ENCODE measurements at places on chromosomes 3 and 15.

DNA sequence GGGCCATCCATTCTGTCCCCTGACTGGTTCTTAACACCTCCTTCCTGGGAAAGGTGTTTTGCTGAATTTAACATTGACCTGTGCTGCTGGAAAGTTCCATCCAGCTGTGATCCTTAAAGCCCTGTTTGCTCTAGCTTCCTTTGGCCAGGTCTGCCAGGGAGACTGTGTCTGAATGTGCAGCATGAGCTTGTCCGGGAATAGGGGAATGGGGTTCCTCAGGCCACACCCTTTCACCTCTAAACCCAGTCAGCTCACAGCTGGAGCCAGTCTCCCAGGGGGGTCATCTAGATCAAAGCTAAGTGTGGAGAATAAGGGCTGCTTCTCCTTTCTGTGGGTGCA, 174.3 kb downstream of the CHDH start:
- DNase-seq, result no peak

DNA sequence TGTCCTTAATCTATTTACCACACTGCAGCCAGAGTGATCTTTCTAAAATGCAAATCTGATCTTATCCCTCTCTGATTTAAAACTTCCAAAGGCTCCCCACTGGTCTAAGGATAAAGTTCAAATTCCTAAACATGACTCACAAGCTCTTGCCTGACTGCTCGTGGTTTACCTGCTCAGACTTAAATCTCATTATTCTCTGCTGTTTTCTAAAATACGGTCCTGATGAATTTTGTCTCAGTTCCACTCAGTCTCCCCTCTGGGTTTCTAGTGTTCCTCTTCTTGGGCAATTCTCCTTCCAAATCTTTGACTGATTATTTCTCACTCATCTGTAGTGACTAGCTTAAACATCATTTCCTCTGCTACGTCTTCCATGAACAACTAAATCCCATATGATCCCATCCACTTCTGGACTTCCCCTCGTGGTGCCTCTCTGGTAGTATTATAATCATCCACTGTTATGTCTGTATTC, 108.3 kb downstream of the P3H2 start:
- DNase-seq, result no peak

DNA sequence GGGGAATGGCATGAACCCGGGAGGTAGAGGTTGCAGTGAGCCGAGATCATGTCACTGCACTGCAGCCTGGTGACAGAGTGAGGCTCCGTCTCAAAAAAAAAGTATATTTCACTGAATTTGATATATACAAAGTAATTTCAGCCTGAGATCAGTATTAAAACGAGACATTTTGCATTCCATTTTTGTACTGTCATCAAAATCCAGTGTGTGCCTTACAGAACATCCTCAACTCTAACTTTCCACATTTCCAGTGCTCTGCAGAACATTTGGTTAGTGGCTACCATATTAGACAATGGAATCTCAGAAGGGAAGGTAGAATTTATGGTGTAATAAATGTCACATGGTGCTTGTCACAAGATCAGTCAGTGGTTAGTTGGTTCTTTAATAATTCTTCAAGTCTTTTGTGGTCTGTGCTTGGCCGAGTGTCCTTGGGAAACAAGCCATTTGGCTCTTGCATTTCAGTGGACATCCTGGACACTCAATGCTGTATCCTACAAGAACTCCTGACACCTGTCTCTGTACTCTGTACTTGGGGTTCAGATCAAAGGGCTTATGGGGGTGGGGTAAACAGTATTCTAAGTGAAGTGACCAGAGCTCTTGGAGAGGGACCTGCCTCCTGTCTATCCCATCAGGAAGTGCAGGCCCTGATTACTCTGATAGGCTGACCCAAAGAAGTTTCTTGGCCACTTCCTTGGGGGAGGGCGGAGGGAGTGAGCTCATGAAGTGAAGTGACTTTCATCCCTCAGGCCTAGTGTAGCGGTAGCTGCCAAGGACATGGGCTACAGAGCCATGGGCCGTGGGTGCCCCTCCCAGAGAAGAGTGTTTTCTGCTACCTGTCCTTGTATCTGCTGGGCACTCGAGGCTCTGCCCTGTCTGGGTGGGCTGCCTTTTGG, 3.7 kb downstream of the ACVR2B start:
- DNase-seq, result no peak

DNA sequence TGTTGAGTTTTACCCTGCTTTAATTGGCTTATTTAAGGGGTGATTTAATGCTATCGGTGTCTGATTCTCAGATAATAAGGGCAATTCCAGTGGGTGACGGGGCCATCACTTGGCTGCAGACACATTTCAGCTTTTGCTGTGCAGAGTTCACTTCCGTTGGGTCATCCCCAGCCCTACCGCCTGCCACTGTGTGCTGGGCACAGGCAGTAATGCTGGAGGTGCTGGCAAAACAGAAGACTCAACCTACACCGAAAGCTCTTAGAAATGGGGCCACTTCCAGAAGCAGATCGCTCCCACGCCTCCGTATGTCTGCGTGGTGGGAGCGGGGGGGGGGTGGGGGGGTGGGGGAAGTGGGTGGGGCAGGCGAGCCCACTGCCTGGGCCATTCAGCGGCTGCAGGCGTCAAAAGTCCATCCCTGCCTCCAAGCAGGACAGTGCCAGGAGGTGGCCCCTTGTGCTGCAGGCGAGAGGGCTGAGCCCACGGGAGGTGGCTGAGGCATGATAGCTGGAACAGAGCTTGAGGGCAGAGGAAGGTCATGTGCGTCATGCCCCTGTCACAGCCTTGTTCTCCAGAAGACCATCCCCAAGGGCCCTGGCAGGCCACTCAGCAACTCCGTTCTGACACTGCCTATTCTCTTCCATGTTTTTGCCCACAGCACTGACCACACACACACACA, 128.3 kb downstream of the ATP10A start:
- no peak for DNase-seq

- no peak for DNase-seq
Observed at GRCh38 chr3:79245284-79246138, 522.3 kb downstream of the ROBO1 start.

DNA sequence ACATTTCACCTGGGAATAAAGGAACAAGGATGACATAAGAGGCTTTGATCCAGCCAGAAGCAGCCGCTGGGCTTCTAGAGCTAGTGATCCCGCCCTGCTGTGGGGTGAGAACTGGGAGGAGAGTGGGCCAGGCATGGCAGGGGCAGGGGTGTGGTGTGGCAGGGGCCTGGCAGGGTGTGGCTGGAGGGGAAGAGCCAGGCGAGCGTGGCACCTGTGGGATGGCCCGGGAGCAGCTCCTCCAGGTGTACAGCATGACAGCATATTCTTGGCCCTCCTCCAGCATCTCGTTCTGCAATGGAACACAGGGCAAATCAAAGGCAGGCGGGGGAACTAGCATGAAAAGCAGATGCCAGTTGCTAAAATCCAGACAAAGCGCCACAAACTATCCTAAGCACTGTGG, 35.5 kb downstream of the CYFIP1 start:
- no peak for DNase-seq

DNA sequence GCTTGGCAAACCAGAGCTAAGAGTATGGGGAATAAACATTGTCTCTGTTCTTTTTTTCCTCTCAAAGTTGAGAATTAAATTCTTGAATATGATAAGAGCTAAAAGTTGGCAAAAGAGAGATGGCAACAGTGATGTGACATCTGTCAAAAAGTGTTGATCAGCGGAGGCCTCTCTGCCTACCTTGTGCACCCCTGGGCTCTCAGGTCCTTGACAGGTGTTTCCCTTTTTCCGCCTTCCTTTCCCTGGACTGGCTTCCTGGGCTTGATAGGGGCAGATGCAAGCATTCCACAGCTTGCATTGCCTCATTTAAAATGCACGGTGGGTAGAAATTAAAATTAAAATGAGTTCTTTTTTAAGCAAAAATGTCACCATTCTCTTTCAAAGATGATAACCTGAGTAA, 84.2 kb downstream of the NSUN3 start:
- DNase-seq, result no peak

- no peak for DNase-seq
Observed at GRCh38 chr15:75532413-75533250, 46.5 kb downstream of the PTPN9 start.

DNA sequence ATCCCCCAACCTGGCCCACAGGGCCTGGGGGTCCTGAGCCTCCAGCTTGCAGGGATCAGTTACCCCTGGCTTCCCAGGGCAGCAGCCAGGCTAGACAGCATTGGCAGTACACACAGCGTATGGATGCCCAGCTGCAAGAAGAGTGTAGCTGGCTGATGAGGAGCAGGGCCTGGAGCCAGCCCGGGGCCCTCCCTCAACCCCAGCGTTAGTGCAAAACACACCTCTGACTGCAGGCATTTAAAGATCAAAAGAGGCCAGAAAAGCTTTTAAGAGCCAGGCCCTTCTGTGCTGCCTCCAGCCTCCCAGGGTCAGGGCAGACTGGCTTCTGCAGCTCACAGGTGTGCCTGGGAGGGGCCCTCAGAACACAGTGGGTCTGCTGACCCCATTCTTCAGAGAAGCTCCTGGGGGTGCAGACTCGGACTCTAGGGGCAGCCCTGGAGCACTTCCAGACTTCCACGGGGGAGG, 110.6 kb downstream of the ETFA start:
- no peak for DNase-seq

GRCh38 chr3:67389176-67389575, 265.2 kb downstream of the SUCLG2 start:
- DNase-seq, result no peak

- no peak for DNase-seq
Observed at GRCh38 chr3:170387950-170388349, 30.4 kb downstream of the SKIL start.

DNA sequence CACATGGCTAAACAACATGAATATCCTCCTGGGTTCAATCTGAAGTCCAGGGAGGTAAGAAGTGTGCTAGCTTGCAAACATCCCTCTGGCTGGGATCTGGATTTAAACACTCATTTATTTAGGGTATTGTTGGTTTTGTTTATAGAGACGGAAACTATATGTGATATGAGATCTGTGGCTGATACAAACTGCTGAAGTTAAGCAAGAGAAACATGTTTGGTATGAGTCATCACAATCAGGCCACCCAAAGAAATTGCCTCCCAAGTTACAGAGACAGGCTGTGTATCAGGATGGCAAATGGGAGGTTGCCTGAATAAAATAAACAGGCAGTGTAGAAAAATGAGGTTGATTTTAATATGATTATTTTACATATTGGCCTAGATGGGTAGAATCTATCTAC, 562.1 kb downstream of the IGSF11 start:
- DNase-seq, result no peak

DNA sequence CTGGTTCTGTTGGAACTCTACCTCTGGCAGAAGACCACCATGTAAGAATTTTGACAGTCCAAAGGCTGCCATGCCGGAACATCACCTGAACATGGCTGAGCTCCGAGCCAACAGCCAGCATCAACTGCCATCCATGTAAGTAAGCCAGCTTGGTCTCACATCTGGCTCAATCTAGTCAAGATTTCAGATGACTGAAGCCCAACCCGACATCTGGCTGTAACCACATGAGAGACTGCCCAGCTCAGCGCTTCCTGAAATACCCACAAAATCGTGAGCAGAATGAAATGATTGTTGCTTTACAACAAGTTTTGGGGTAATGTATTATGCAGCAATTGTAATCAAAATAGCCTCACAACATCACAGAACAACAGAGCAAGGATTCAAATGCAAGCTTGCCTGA, 32.9 kb downstream of the GHSR start:
- no peak for DNase-seq

DNA sequence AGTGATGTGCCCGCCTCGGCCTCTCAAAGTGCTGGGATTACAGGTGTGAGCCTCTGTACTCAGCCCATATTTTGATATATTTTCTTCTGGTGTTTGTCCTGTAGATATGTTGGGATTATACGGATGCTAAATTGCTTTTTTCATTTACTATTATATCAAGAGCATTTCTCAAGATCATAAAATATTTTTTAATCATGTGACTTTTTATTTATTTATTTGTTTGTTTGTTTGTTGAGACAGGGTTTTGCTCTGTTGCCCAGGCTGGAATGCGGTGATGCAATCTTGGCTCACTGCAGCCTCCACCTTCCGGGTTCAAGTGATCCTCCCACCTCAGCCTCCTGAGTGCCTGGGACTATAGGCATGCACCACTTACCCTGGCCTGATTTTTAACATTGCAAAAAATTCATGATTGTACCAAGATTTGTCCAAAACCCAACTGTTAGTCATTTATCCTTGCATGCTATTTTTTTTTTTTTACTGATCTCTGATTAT, 2.7 kb upstream of the PXK start:
- DNase-seq, result no peak

GRCh38 chr15:37086521-37086920, 13.8 kb downstream of the MEIS2 start:
- no peak for DNase-seq

DNA sequence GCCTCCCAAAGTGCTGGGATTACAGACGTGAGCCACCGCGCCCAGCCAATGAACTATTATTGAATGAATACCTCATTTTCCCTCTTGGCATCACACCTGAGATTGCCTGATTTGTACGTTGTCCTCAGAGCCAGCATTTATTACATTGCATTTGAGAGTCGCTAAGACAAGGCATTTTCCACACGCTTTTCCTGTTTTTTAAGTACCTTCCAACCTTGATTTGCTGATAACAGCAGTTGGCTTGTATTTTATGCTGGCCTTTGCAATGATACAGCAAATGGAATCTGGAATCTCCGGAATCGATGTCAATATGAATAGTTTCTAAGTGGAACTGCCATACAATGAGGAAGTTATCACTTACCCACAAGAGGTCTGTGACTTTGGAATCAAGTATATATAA, 15.7 kb upstream of the CNBP start:
- DNase-seq, result no peak

DNA sequence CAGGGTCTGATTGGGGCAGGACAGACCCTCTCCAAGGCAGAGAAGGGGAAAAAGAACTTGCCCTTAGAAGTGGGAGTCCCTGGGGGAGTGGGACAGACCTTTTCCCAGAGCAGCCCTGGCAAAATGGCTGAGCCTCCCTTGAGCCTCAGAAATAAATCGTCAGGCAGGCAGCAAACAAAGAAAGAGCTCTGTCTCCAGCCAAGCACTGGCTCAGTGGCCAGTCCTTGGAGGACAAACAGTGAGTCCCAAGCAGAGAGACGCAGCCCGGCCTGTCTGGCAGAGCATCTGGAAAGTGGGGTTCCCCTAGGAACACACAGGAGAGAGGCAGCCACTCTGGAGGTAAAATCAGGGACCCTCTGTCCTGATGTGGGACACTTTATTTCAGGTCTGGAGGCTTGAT, 1.8 kb downstream of the SLC6A1 start:
- DNase-seq, result no peak

DNA sequence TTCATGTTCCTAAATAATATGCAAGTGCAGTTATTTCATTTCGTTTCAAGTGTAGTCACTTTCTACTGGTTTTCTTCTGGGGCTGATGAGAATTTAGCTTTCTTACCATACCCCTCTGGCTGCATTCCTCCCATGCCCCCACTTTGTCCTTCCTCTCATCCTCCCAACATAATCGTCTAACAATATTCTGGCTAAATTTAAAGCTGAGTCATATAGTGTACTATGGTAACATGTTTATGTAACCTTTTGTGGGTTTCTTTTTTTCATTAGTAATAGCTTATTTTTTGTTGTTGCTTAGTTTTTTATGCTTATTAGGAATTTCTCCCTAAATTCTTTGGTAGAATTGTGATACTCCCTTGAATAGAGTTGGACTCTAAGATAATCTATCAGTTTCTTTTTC, 30.5 kb downstream of the DUT start:
- DNase-seq, result no peak

- DNase-seq, result no peak
Observed at GRCh38 chr3:32630266-32630665, 54.7 kb upstream of the CNOT10 start.

Data from activated CD8-positive, alpha-beta memory T cell treated with anti-CD3 and anti-CD28 coated beads for 1 hour (primary cell).